Caki2 (cell line): ENCODE measurements at places on chromosomes 3 and 15. TPM values are rescaled to one million over a fixed set of nuclear protein-coding genes. Genes with fewer than 3 reads are reported as not detected.

DHX36 gene
- 13.9 and 54.0 TPM in 2 replicates for total RNA-seq

GRCh38 chr3:151154566-151154965 is 48.5 kb downstream of the GPR171 start:
- no peak for DNase-seq

HESX1 gene
- total RNA-seq = 0.84 and 1.7 TPM in 2 replicates

ONECUT1 gene
- not detected in 2 replicates for total RNA-seq

DNA sequence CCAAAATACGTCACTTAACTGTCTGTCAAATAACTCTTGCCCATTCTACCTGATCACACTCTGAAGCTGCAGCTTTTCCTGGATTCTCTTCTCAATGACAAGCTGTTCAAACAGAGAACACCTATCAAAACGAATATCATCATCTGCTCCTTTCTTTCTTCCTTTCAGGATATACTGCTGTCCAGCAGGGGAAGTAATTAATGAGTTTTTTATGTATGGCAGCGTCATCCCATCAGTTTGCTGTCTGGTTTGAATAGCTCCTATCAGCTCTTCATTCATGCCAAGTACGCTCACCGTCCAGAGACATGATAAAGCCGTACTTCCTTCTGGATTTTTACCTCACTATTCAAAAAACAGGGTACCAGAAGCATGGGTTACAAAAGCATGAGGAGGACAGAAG is at the start of gene CHRM5:
Gene CHRM5 (plus strand): TSS at position 274 of the 400 bp plus-strand sequence. CDS start 94,221 bp downstream, outside the sequence.
- DNase-seq = no peak

GRCh38 chr3:115164374-115165221 is 17.5 kb upstream of the ZBTB20 start:
- DNase-seq = no peak

DNA sequence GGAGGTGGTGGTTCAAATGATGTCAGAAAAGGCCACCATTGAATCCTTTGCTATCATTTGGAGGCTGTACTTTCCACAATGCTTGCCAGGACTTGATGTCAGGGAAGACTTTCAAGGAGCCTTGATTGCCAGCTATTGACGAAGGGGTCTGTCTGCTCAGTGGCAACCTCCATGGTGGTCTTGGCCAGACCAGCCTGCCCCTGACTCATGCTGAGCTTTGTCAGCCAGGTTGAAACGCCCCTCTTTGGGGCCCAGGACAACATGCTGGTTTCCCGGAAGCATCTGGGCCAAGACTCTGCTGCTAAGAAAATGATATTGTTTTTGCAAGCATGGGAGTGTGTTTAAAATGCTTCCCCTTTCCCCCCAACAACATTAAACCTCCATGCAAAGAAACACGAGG is 26.7 kb downstream of the CGNL1 start:
- no peak for DNase-seq

ACTRT3 gene
- 0.34 and 0.81 TPM in 2 replicates for total RNA-seq

SPTSSB gene
- total RNA-seq = not detected in 2 replicates

DNAH12 gene
- 0.07 TPM in 1 of 2 replicates, not detected in the other for total RNA-seq

ANP32A gene
- total RNA-seq = 27.1 and 53.8 TPM in 2 replicates

GRCh38 chr15:84685304-84685703 is 27.3 kb upstream of the NMB start:
- DNase-seq = peak; percentile 25

CCDC32 gene
- 31.4 and 33.7 TPM in 2 replicates for total RNA-seq

GOLGA6A gene
- total RNA-seq = 1.0 TPM in 1 of 2 replicates, not detected in the other

DNA sequence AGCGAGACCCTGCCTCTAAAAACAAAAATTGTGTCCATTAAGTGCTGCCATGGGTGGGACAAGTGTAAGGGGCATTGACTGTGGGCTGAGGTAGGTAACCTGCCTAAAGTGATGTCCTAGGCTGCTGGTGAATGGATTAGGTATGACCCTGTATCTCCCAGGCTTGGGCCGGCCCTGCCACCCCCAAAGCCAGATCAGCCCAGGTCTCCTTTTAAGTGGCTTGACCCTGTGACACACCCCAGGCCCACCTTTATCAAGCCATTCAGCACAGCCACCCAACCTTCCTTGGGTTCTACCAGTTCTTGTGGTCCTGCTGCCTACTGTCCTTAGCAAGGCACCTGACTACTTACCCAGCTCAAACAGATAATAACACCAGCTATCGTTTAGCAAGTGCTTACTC is 18.7 kb downstream of the CIB2 start:
- DNase-seq = no peak

DNA sequence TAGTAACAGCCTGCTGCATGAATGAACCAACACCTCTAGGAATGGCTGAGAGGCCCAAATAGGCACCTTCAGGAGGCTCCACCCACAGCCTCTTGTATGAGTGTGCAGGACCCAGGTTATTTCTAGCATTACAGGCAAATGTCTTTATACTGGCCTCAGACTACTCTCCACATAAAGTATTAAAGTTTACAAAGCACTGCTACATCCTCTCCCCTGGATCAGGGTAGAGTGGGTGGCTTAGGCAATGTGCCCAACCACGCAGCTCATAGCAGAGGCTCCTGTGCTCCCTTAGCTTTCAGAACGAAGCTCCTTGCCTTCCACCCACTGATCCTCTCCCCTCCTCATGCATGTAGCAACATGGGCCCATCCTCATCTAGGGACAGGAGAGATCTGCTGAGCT is 16.3 kb downstream of the TMEM43 start:
- DNase-seq = no peak

- no peak for DNase-seq
Measured at GRCh38 chr15:82739086-82739485, 29.4 kb upstream of the AP3B2 start.

DNA sequence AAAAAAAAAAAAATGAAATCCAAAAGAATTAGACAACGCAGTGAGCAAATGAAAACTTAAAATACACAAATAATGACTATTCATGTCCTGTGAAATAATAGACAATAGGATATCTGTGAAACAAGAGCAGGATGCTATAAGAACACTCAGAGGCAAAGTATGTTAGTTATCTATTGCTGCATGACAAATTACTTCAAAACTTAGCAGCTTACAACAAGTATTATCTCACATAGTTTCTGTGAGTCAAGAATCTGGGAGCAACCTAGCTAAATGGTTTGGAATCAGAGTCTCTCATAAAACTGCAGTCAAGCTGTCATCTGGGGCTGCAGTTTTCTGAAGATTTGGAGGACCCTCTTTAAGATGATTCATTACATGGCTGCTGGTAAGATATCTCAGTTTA is 36.5 kb upstream of the ZMAT3 start:
- no peak for DNase-seq
